ENCODE measurements at places on chromosomes 1 and 21.

- no peak for DNase-seq
Measured at GRCh38 chr1:217857061-217857460, 225.9 kb downstream of the SPATA17 start.

- no peak for DNase-seq
Measured at GRCh38 chr1:18684303-18684702, 53.7 kb downstream of the PAX7 start.

- no peak for DNase-seq
Measured at GRCh38 chr1:55575571-55576279, 360.6 kb upstream of the USP24 start.

GRCh38 chr21:32807717-32808380 is 36.3 kb upstream of the PAXBP1 start:
- DNase-seq = peak; percentile 73

DNA sequence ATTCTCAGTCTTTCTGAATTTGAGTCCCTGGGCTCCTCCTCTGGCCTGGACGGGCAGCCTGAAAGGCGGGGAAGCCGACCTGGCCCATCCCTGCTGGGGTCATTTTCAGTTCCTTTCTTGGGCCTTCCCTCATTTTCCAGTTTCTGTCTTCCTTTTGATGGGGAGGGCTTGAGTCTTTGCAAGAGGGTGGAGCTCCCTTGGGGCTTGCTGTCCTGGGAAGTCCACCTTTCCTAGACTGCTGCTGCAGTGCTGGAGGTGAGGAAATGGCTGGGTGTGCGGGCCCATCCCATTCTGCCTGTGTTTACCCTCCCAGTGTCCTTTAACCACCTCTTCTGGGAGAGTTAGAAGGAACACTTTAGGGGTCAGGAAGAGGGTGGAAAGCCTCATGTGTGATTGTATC is 40.4 kb upstream of the SYNC start:
- DNase-seq = no peak

GRCh38 chr1:221778125-221778524 is 36.2 kb upstream of the DUSP10 start:
- no peak for DNase-seq
